Stimulated activated CD8-positive, alpha-beta memory T cell treated with anti-CD3 and anti-CD28 coated beads, Interleukin-2, amount 100 ng/mL, for 48 hours (primary cell): ENCODE measurements at places on chromosomes 1 and 21.

- DNase-seq, result no peak
Observed at GRCh38 chr1:115949156-115949555, 27.2 kb upstream of the SLC22A15 start.

- DNase-seq, result peak; percentile 14
Observed at GRCh38 chr1:200969726-200970561, 53.6 kb downstream of the KIF21B start.

DNA sequence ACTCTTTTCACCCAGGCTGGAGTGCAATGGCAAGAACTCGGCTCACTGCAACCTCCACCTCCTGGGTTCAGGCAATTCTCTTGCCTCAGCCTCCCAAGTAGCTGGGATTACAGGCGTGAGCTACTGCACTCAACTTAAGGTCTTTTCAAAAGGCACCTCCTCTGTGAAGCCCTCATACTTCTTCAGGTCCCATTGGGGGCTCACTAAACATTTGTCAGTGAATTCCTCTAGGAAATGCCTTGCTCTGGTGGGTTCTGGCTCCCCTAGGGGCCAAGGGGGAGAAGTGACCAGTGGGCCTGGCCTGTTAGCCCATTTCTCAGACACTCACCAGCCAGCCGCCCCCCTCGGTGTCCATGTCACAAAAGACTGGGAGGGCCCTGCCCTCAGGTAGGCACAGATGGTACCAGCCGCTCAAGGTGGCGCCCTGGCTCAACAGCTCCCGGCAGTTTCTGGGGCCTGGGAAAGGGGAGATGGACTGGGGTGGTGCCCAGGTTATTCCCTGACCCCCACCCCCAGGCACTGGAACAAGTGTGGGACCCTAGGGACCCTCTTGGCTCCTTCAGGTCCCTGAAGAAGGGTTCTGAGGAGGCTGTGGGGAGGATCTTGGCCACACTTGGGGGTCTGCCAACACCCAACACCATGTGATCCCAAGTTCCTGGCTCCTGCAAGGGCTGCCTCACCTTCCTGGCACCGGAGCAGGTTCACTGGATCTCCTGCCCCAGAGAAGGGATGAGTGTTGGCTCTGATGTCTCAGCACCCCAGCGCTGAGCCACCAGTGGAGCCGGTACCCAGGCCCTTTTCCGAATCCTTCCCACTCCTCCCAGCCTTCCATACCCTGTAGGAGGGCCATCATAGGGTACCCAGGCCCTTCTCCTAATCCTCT, 1.6 kb downstream of the FCN3 start:
- DNase-seq, result no peak

DNA sequence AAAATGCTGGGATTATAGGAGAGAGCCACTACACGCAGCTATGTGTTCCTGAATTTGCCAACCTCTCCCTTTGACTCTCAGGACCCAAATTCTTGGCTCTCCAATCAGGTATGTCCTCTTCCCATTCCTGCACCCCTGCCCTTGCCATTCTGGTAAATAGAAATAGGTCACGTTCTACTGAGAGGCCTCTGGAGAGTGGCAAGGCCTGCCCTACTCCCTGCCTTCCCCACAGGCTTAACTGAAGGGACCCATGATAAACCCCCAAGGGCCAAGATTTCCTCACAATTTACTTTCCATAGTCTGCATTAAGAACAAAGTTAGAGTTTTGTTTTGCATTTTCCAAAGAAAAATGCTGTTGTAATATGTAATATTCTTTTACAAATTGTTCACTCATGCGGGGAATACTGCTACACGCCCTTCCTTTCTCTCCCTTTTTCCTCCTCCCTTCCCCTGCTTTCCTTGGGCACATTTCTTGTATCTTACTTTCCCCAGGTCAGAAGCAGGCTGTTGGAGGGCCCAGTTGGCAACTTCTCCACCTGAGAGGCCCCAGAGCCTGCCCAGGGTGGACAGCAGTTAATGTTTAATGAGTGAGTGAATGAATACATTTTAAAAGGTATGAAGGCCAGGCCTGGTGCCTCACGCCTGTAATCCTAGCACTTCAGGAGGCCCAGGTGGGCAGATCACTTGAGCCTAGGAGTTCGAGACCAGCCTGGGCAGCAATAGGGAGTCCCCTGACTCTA, 33.9 kb upstream of the PUM1 start:
- no peak for DNase-seq

DNA sequence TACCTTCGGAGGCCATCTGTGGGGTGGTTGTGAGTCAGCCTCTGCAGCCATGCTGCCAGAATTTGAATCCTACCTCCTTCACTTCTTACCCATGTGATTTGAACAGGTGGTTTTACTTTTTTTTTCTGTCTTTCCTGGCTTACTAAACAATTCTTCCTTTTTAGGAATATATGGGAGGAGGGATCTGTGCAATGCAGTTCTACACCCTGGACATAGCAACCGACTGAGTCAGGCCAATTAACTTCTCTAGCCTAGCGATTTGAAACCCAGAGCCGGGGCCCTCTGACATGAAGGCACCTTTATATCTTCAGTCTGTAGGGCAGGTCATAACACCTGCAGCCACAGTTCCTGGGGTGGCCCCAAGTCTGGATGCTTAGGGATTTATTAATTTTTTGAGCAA, 83.6 kb downstream of the ST6GALNAC3 start:
- no peak for DNase-seq

DNA sequence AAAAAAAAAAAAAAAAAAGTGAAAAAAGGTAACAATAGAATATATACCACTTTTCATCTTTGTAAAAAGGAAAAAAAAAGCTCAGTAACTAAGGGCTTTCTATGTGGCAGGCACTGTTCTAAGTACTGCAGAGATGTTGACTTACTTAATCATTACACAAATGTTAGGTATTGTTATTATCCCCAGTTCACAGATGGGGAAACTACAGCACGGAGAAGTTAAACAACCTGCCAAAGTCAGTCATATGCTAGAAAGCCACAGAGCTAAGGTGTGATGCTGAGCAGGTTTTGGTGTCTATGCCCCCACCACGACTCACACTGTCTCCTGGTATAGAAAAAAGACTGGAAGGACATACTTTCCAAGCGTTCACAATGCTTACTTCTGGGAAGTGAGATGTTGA, 6.6 kb upstream of the PNRC2 start:
- no peak for DNase-seq

DNA sequence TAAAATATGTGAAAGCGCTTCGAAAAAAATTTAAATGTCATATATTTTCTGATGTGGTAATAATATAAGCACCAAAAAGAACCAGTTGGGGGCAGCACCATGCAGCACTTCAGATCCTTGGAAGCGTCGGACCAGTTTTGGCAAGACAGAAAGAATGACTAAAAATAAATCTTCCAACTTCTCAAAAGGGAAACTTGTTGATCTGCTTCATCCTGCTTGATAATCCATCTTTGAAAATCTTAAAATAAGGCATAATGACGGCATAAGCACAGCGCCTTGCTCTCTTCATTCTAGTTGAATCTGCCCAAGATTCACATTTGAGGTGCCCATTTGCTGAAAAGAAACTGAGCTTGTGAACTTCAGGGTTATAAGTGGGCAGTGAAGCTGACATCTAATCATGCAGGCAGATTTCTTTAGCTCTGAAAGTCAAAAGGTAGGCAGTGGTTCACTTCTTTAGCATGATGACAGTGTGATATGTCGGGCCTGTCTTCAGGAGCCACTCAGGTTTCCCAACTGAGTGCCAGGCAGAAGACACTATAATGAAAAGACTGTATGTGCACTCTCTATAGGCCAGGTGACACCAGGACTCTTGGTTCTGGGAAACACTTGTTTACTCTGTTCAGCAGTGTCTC, 19.8 kb upstream of the MUTYH start:
- DNase-seq, result peak; percentile 28

DNA sequence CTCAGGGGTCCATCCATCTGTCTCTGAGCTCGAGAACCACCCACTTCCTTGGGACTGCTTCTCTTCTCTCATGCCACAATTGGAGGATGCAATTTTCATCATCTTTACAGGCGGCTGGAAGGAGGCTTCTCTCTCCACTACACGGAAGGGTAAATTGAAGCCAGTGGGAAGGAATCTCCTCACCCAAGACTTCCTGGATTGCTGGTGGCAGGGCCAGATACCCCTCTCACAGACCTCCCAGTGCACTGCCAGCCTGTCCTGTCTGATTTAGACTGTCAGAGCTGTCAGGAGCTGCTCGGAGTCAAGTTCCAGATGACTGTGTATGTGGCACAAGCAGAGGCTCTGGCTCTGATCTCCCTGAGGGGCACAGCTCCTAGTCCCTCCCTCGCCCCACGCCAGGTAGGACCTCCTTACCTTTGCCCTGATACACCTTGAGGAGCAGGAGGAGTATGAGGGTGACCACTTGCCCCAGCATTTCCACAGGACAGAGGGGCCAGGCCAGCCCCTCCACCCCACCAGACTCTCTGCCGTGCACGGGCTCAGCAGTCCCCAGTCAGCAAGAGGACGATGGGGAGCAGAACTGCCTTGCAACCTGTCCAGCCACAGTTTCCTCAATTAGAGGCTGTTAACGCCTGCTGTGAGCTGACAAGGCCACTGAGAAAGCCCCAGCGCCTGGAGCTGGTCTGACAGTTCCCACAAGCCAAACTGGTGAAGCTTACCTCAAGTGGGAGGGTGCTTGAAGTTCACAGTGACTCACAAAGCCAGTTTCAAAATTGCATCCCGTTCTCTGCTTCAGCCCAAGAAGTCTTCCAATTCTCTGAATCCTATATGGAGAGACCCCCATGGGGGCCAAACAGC, at the start of gene CD244:
Gene CD244, minus strand, starts transcription at position 685 of the 858 bp plus-strand sequence. Its CDS starts 210 bp downstream, at position 475.
- DNase-seq, result peak; percentile 39

- DNase-seq, result no peak
Observed at GRCh38 chr1:235818632-235819136, 48.0 kb downstream of the LYST start.

- DNase-seq, result no peak
Observed at GRCh38 chr1:169692756-169693460, 18.5 kb downstream of the SELL start.

GRCh38 chr1:9691108-9691445, 39.5 kb downstream of the PIK3CD start:
- no peak for DNase-seq

GRCh38 chr1:11720033-11720376, 15.9 kb upstream of the AGTRAP start:
- no peak for DNase-seq

- no peak for DNase-seq
Observed at GRCh38 chr1:23126200-23126599, 42.5 kb downstream of the LUZP1 start.

- DNase-seq, result no peak
Observed at GRCh38 chr1:90544356-90544755, 172.7 kb downstream of the BARHL2 start.

GRCh38 chr1:159009704-159010361, at the start of gene IFI16:
Gene IFI16, plus strand, starts transcription at chr1:159009907. Its CDS starts 4,774 bp downstream, at chr1:159014681.
- DNase-seq, result no peak

DNA sequence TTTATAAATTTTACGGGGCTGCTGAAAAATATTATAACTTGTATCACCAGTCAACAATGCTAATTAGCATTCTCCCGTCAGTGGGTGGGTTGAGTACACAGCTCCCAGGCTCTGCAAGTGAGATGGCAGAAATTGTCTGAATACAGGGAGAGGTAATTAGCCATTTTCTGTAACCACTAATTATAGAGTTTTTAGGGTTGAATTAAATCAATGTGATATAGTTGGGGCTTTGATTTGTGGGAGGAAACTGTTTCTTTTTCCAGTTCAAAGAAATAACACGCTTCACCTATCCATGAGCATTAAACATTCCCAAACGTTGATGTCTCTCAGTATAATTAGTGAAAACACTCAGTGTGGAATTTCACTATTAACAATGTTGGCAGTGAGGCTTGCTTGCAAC, 1.5 kb downstream of the VANGL1 start:
- DNase-seq, result no peak

DNA sequence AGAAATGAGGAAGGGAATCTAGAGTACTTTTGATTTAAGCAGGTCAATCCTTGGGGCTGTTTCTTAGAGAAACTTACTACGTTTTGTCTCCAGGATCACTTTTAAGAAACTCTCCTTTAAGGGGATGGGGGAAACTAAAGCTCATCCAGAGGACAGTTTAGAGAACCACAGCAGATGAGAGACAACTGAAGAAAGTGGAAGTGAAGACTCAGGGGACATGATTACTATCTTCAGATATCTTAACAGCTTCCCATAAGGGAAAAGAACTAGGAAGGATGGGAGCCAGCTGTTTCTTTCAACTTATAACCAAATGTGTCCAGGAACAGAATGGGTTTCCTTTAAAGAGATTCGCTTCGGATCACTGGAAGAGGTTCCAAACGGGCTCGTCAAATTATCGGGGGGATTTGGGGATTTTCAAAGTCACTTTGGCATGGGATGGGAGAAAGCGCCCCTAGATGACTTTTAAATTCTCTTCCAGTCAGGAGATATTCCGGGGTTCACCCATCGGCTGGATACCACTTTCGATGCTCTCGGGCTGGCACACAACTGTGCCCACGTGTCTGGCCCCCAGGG, 1.2 kb downstream of the SCMH1 start:
- no peak for DNase-seq
